Urinary bladder (tissue), 4 donors: ENCODE measurements at places on chromosomes 13 and 19. TPM values are rescaled to one million over a fixed set of nuclear protein-coding genes. Genes with fewer than 3 reads are reported as not detected.

CATSPERD gene
- polyA plus RNA-seq: not detected

TMEM91 gene
- polyA plus RNA-seq: 36.2 TPM

DNA sequence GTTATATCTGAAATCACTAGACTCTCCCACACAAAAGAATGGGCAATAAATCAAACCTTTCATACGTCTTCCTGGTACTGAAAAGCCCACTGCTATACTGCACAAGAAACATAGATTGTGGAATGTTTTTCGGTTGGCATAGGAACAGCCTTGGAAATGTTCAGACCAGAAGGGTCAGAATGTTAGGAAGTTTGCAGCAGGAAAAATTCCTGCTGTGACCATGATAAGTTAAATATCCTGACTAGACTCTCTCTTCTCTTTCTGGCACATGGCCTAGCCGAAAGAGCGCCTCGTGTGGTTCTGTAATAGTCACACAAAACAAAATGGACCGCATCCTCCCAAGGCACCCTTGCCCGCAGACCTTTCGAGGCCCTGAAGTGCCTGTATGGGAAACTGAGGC is 427.2 kb downstream of the COG6 start:
- no peak for DNase-seq

HSPB6 gene
- polyA plus RNA-seq: 657 TPM

GRCh38 chr19:47729468-47729798 is 15.9 kb upstream of the NOP53 start:
- no peak for DNase-seq

- no peak for DNase-seq
Measured at GRCh38 chr13:34842466-34842865, 99.6 kb upstream of the NBEA start.

- DNase-seq: no peak
Measured at GRCh38 chr13:76439546-76439945, 446.7 kb downstream of the KCTD12 start.

GRCh38 chr13:39596176-39596575 is 6.8 kb downstream of the LHFPL6 start:
- no peak for DNase-seq

LAIR1 gene
- polyA plus RNA-seq: 21.3 TPM

DNA sequence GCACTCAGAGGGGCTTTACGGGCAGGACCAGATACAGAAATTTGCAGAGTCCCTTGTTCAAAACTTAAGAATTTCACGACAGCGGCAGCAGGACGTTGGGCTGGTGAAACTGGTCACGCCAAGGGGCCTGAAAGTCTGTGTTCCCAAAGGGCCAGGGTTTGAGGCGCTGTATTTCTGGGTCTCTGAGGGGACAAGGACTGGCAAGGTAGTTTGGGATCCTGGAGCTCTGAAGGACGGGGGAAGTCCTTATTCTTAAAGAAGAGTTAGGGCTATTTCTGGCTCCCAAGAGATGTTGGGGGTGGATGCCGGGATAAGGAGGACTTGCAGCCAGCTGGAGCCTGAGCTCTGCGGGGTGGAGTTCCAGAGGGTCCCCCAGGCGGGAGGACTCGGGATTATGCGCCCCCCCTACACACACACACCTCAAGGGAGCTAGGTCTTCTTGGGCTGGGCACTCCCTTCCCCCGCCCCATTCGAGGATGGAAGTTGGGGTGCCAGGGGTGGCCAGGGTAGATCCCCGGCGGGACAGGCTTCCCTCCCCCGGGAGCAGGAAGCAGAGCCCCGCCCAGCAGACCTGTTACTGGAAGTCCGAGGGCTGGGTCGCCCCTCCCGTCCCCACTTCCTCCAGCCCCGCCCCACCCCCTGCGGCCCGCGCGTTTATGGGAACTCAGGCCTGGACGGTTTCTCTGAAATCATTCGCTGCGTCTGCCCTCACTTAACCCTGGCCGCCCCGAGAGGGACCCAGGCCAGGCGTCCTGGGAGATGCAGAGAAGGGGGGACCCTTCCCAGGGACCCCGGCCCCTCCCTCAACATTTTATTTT is 5.6 kb downstream of the BCL3 start:
- no peak for DNase-seq

ZNF805 gene
- polyA plus RNA-seq: 2.3 TPM

CALR3 gene
- polyA plus RNA-seq: not detected

GRCh38 chr19:48872884-48873475 is 759 bp downstream of the PPP1R15A start:
- peak; percentile 92 for DNase-seq

COX6B2 gene
- 0.39 TPM for polyA plus RNA-seq

GRCh38 chr13:93416736-93417355 is 190.2 kb downstream of the GPC6 start:
- no peak for DNase-seq

ZNF543 gene
- 2.9 TPM for polyA plus RNA-seq

DNA sequence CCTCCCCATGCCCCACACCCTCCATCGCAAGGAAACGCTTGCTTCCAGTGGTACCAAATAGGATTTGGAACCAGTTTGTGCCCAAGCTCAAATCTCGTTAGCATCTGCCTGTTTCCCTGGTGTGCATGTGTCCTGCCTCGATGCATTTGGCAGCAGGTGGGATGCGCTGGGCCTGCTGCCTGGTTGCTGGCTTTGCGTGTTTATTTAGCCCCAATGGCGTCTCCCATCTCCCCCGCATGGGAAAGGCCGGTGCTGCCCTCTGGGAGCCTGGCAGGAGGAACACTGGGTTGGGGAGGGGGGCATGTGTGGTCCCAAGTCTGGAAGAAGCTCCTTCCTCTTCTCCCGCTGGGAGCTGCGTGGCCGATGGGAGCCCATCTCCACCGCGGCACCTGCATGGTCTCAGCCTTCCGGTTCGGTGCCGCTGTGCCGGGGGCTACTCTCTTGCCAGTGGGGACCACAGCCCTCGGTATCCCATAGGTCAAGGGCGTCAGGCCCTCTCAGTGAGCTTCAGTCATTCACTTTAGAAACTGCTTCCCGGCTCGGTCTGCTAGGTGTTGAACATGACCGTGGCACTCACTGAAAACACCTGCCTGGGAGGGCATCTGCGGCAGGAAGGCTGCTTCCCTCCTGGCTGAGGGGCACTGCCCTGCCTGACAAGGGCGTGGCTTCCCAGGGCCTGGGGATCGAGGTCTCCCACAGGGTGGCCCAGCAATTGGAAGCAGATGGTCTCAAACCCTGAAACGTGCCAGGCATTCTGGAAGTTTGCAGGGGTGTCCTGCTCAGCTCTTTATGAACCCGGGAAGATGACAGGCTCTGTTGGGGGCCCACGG is 11.8 kb upstream of the F7 start:
- no peak for DNase-seq

NCR1 gene
- polyA plus RNA-seq: 0.13 TPM

DNA sequence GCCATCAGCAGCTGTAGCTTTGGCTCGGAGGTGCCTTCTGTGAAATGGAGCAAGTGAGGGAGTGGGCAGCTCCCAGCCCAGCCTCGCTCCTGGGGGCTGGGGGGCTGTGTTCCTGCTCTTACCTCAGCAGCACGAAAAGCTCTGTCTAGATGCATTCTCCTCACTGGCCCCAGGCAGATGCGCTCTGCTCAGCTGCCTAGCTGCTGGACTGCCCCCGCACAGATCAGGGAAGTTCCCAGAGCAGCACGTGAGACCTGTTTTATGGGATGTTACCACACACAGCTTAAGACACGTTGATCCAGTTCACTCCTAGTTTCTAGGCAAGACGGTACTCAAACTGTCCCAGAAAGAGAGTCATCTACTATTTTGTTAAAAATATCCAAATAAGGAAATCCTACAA is 13.6 kb downstream of the LCP1 start:
- DNase-seq: peak; percentile 57

ZIM2 gene
- polyA plus RNA-seq: 0.18 TPM

GPR42 gene
- 0.14 TPM for polyA plus RNA-seq

- DNase-seq: no peak
Measured at GRCh38 chr19:1651568-1652291, 685 bp downstream of the TCF3 start.

SMG9 gene
- polyA plus RNA-seq: 29.6 TPM

- no peak for DNase-seq
Measured at GRCh38 chr19:29843180-29844051, 31.6 kb downstream of the CCNE1 start.

RANBP3 gene
- polyA plus RNA-seq: 106 TPM

- no peak for DNase-seq
Measured at GRCh38 chr19:6531163-6531955, 533 bp downstream of the TNFSF9 start.

INTS6 gene
- 14.0 TPM for polyA plus RNA-seq

DNA sequence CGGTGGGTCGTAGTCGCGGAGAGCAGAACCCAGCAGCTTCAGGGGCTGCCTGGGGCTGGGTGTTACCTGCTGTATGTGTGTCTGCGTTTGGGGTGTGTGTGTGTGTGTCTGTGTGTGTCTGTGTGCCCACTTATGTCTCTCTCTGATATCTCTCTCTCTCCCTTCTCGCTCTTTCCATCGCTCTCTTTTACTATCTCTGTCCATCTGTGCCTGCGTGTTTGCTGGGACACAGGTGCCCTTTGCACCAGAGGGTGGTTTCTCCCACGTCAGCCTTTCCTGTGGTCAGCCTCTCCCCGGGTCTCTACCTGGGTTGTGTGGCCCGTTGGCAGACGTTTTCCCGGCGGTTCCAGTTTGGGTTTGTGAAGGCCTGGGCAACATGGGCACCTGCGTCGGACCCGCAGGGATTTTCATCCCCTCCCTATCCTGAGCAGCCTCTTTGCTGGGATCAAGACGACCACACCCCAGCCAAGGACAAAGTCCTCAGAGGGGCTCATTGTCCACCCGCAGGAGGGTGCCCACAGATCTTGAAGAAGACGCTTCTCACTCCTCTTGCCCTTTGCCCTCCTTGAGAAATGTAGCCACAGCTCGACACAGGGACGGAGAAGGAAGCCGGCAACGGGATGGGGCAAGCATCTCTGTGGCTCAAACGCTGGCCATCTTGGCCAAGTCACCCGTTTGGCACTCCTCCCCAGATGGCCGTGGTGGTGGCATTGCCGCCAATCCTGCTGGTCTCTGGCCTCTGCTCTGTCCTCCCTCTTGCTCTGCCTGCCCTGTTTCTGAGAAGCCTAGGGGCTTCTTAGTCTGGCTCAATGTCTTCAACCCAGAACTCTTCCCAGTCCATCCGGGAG is 43.3 kb downstream of the ZNF146 start:
- DNase-seq: no peak

PSG1 gene
- polyA plus RNA-seq: not detected

DNA sequence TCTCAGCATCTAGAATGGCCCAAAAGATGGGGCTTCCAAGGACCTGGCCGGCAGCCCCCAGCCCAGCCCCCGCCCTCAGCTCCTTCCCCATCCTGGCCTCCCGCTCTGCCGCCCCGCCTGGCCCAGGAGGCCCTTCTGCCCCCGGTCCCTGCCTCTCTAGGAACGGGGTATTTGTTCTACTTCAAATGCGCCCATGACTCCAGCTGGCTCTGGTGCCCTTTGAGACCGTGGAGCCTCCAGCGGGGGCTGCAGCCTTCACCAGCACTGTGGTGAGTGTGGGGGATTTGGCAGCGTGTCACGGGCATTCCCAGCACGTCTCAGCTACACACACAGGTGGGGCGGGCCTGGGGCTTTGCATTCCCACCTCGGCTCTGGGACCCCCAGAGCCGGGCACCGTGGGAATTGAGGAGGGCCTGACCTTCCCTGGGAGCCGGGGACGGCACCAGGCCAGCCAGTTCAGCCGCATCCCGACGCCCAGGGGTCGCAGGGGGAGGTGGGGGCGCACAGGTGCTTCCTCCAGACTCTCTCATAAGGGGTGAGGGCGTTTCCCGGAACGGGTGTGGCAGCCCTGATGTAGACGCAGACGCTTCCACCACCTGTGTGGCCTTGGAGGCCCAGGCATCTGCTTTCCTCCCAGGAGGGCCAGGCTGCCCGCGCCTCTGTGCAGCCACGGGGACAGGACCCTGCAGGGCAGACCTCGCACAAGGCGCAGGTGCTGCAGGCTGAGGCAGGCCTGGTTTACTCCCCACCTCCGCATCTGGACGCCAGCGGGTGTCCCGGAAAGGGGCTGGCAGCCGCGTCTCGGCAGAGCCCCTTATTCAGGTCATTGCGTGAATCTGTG is 947 bp downstream of the ATP4B start:
- DNase-seq: no peak

GRCh38 chr19:16216744-16217670 is 19.3 kb downstream of the AP1M1 start:
- DNase-seq: no peak

SIGLEC11 gene
- polyA plus RNA-seq: 0.56 TPM

DNA sequence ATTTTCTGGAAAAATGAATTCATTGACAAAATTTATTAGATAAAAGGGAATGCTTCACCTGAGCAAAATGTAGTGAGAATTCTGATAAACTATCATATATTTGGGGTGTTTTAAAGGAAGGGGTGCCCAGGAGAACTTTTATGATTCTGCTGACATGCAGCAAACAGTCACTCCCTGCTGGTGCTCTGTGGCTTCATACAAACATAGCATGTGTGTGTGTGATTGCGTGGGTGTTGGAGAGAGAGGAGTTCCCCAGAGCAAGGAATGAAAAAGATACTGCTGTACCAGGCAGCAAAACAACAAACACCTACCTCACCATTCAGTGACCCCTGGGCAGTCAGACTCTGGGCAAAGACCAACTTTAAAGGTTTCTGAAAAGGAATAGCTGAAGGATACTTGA is 546.7 kb downstream of the RFC3 start:
- no peak for DNase-seq

DNA sequence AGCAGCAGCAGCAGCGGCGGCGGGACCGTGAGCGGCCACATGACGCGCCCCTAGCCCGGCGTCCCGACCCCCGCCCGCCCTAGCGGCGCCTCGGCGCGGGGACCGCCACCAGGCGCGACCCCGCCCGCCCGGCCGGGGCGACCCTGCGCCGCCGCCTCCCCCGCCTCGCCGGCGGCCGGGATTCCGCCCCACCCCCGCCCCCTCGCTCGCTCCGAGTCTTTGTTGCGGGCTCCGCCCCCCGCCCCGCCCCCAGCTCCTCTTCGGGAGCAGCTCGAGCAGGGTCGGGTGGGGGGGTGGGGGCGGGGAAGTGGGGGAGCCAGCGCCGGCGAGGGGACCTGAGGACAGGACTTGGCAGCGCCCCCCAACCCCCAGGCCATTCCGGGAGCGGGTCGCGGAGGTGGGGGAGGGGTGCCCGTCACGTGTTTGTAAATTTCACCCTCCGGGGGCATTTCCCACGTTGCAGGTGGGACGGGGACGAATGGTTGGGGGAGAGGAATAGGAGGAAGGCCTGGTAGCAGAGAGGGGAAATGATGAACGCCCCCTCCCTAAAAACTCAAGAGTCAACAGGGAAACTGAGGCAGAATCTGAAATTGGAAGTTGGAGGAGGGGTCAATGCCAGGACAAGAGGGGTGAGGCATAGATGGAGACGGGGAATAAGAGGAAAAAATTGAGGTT is at the start of gene OLFM2:
Gene OLFM2, minus strand, starts transcription at position 190 of the 675 bp plus-strand sequence. Its CDS starts 149 bp downstream, at position 41.
- DNase-seq: no peak

CEACAM3 gene
- polyA plus RNA-seq: not detected

GRCh38 chr19:16688084-16688483 is 27.1 kb downstream of the TMEM38A start:
- no peak for DNase-seq
